ENCODE measurements at places on chromosomes 6 and 20. TPM values are rescaled to one million over a fixed set of nuclear protein-coding genes. Genes with fewer than 3 reads are reported as not detected.
A peak's percentile ranks its signal among the peaks of the same experiment; 100 is the strongest.

Gene DNAH8
- under 0.01 TPM for total RNA-seq

Gene SEL1L2
- total RNA-seq = not detected

Gene SYS1
- total RNA-seq = 20.0 TPM

Gene PSMB8
- 77.3 TPM for total RNA-seq

Gene TPX2
- 21.0 TPM for total RNA-seq

Gene PXT1
- total RNA-seq = 0.26 TPM

Gene RCAN2
- 5.6 TPM for total RNA-seq

Gene PLCB1
- total RNA-seq = 13.4 TPM

DNA sequence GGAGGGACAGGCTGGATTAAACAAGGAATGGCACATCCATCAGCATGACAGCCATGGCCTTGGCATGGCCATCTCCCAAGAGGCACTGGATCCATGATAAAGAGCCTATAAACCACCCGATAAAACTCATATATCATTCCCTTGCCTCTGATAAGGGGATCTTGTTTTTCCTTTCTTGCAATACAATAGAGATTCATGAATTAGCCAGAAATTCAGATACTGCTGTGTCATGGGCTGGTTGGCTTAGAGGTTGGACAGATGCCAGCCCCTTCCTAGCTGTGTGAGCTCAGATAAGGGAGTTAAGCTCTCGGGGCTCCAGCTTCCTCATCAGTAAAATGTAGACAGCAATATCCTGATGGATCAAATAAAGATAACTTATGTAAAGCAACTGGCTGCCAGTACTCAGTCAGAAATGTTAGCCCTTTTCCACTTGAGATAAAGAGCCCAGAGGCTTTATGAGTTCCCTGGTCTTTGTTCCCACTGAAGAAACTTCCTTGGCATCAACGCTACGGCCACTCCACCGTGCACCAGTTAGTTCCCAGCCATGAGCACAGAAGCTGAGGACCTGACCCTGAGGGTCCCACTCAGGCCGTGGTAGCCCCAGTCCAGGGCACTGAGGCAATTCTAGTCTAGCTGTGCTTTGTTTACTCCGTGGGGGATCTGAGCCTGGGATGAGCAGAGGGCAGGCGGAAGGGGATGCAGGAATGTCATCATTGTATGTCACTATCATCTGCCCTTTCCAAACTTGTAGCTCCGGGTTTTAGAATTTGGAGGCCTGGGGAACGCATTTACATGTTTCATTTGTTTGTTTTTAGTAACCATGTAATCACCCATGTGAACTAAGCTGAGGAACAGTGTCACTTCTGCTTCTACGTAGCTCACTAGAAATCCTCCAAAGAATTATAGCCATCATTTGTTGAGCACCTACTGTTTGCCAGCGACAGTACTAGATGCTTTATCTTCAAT, 67.2 kb upstream of the TBC1D7 start:
- peak; percentile 93 for DNase-seq

DNA sequence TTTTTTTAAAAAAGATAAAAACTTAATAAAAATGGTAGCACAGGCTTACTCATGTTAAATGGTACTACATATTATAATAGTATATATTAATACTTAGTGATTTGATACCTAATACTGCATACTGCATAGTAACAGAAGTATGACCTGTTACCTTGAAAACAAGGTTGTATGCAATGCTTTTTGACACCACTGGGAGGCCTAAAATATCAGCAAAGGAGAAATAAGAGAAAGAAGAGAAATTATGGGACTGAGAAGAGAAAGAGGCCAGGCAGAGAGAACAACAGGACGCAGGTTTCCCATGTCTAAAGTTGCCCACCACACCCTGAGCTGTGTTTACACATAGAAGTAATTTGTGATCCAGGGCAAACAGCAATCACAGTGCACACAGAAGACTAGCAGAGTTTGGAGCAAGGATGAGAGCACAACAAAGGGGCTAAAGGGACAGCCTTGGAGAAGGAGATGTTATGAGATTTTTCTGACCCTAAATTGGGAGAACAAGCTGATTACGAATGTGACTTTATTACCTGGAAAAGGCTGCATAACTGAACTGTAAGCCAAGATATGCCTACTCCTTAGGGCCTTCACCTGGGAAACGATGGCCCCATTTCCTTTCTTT, 73.2 kb downstream of the ROS1 start:
- DNase-seq = peak; percentile 27

DNA sequence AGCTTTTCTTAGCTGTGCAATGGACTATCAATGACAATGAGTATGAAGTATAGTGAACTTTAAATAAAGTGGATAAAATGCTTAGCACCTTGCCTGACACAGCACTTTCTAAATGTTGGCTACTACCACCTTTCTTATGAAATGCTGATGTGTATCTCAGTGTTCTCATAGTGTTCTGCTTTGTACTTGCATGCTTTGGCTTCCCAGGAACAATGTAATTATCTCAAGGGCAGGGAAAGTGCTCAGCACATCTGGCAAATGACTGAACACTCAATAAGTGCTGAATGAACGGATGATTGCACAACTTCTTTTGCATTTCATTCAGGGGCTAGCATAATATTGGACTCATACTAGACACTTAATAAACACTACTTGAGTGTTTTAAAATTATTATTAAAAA, 28.2 kb upstream of the NOX3 start:
- peak; percentile 61 for DNase-seq

DNA sequence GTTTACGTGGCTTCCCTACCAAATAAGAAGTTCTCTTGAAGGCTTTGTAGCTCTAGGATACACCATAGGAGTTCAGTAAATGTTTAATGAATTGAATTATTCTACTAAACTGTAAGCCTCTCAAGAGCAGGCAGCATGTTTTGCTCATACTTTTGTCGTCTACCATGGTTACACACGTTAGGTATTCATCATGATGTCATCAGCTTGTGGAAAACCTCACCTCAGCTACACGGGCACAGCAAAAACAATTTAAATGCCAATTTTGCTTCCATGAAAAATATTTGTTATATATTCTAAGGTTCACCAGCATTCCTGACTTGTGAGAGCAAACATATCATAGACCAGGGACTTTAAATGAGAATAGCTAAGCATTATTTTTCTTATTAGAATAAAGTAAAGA, 16.7 kb downstream of the NCOA5 start:
- DNase-seq = no peak

GRCh38 chr6:89433252-89434149, 549 bp downstream of the ANKRD6 start:
- DNase-seq = no peak

DNA sequence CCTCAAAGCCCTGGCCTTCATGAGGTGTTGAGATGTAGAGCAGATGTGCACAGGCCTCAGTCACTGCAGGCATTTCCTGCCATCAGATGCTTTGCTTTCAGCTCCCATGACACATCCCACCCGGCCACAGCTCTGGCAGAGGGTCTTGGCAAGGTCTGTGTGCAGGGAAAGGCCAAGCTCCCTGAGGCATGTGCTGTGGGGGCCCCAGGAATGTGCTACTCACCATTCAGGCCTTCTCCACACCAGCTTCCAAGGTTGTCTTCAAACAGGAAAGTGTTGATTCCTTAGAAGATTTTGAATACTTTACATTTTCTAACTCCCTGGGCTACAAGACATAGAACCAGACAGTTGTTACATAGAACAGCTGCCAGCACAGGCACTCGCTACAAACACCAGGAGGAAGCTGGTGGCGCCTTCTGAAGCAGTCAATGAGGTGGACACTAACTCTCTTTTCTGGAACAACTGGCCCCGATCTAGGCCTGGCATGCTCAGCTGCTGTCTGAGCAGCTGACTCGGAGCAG, 27.8 kb downstream of the CASS4 start:
- DNase-seq = peak; percentile 100

GRCh38 chr6:123888771-123889513, 85.3 kb downstream of the NKAIN2 start:
- DNase-seq = no peak

DNA sequence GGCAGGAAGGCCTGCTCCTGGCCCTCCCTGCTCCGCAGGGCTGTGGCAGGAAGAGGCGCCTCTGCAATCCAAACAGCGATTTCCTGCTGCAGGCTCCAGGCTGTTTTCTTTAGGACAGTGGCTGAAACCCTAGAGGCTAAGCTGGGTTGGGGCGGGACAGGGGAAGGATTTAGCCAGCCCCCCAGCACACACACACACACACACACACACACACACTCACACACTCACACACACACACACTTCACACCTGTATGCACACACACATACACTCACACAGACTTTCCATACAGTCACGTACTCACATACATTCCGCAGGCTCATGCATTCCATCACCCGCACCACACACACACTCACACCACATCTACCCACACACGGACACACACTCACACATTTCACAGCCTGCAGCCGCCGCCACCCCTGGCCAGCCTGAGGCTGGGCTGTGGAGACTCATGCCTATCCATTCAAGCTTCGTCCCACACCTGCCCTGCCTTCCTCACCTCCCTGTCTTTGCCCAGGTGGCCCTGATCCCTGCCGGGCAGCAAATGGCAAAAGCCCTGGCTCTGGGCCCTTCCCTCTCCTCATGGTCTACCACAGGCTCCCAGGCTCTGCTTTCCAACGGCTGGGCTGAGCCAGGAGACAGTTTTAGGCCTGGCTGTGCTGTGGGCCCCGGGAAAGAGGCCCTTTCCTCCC, 17.9 kb downstream of the MDFI start:
- peak; percentile 37 for DNase-seq

DNA sequence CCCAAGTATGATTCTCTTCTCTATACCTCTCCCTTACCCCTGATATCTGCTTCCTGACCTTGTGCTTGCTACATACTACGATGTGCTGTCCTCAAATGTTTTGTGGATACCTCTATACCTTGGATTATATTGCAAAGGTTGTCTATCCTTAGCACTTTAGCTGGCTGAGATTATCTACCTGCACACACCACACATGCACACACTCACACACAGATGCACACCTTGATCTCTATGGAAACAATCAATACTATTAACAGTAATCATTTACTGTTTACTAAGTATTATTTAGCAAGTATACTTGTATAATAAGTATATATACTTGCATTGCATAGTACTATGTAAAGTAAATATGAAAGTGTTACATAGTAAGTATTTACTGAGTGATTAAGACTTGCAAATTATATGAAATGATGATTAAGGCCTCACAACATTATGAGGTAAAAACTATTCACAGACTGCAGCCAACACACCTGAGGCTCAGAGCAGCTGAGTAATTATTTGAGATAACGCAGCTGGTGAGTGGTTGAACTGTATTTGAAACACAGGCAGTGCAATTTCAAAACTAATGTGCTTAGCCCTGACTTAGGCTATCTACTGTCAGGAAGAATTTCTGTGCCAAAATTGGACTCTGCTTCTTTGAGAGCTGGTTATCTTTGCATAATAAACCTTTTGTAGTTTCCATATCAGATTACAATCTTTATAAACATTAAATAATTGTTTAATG, 699.9 kb downstream of the FRK start:
- no peak for DNase-seq

- peak; percentile 92 for DNase-seq
These were observed at the start of gene CNKSR3 for GRCh38 chr6:154510144-154510905. CNKSR3 (minus strand) TSS chr6:154510685; CDS start chr6:154510114, 571 bp downstream.

- DNase-seq = no peak
These were observed 14.4 kb downstream of the PTK7 start for GRCh38 chr6:43090559-43090956.

GRCh38 chr6:16352258-16352635, 113.9 kb downstream of the GMPR start:
- peak; percentile 61 for DNase-seq

- DNase-seq = no peak
These were observed 13.2 kb upstream of the CST4 start for GRCh38 chr20:23702021-23702420.

DNA sequence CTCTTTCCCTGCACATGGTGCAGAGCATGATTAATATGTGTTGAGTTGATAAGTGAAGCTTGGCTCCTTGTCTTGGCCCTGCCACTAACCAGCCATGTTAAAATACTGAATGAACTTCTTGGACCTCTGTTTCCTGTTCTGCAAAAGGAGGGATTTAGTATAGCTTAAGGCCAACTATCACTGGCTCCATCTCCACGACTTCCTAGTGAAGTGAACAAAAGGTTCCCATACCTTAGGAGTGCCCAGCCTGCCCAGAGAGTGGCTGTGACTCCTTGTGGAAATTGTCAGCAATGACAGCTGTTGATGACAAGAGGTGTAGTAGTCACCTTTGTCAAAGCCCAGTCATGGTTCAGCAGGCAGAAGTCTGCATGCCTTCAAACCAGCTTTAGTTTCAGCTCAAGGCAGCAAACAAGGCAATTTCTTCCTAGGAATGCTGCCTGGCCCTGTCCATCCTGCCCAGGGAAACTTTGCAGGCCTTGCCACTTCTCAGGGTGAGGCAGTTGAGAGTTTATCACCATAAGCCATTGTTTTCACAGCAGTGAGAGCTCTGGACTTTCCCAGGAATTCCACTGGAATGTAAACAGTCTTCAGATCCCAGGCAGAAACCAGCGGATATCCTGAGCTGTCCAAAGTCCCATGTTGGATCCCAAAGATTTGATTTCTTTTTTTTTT, 169.7 kb upstream of the TNFAIP3 start:
- DNase-seq = peak; percentile 44

GRCh38 chr6:144232176-144232831, 52.8 kb upstream of the UTRN start:
- no peak for DNase-seq

DNA sequence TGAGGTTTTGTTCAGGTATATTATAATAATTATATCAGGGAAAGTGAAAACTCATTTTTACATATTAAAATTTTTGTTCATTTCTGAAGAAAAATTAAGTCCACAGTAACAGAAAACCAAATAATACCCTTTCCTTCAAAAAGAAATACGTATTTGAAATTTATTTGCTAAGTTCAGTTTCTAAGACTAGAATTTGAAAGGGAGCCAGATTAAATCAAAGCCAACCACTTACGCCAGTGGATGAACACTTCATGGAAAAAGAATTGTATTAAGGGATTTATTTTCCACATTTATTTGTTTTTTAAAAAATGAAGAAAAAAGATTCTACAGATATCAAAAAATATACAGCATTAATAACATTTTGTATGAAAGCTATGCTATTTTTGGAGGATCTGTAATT, 654.4 kb downstream of the EYS start:
- DNase-seq = no peak

DNA sequence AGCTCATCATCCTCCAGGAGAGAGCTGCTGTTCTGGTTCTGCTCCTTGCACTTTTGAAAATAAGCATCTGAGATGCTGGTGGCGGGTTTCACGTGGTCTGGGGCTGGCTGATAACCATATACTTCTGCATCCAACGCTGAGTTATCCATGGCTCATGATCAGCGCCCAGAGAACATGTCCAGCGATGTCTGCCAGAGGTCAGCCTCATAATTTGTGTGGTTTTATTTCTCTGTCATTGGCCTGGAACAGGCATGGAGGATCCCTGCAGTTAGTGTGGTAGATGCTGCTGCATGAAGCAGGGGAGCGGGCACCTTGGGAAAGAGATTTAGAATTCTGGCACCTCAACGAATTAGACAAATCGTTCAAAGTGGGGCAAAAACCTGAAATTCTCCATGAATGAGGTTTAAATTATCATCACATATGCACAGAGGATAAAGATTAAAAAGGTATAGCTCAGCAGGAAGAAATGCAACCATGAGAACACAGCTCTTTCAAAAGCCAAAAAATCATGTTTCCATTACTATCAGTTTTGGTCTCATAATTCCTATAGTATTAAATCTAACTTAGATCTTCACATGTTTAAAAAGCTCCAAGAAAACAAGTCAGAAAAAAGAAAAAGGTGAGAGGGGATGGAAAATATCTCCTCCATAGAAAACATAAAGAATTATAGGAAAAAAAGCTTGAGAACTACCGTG, 157.2 kb downstream of the SOD2 start:
- DNase-seq = no peak

Data from fibroblast of lung (primary cell).